ENCODE measurements at places on chromosomes 2 and 18.

- DNase-seq: no peak
Measured at GRCh38 chr2:149611100-149611820, 23.7 kb upstream of the MMADHC start.

DNA sequence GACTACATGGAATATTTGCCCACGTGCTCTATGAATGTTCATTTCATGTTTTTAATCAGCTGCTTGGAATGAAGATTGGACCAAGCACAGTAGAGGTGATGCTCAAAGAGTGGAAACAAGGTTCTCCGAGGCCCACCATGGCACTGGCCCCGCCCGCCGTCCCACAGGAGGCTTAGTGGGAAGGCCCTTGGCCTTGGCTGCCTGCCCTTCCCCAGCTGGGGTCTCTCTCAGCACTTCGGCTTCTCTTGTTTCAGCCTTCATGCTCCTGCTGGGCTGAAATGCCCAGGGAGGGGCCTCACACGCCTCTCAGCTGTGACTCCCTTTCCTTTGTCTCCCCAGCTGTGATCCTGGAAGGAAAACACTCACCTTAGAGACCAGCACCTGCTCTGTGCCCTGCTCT lies 833.2 kb downstream of the GALR1 start:
- DNase-seq: no peak

GRCh38 chr2:154814856-154815255 lies 116.4 kb downstream of the KCNJ3 start:
- DNase-seq: no peak

DNA sequence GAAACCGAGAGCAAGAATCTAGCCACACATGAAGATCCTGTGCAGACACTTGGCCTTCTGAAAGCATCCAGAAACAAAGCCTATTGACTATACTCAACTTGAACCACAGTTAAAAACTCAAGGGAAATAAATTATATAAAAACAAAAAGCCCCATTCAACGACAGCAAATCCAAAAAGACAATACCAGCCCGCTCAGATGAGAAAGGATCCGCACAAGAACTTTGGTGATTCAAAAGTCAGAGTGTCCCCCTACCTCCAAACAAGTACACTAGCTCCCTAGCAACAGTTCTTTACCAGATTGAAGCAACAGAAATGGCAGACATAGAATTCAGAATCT lies 163.2 kb downstream of the WDPCP start:
- DNase-seq: no peak

GRCh38 chr18:39764873-39765272 lies 2190.2 kb upstream of the PIK3C3 start:
- no peak for DNase-seq

DNA sequence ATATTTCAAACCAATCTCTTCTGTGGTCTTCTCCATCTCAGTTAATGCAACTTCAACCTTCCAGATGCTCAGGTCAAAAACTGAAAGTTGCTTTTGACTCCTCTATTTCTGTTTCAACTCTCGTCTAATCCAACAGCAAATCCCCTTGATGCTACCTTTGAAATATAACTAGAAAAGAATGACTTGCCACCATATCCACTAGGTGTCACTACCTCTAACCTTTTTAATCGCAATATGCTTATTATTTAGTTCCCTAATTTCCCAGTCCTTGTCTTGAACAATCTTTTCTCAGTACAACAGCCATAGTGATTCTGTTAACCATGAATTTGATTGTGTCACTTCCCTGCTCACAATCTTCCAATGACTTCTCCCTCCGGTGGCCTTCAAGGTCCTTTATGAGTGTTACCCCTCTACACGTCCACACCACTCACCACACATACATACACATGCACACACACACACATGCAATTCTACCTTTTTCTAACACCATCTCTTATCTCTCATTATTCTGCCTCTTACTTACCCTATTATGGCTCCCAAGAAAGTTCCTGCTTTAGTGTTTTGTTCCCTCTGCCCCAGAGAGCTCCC lies 245.5 kb upstream of the KCNJ3 start:
- no peak for DNase-seq

GRCh38 chr2:106963156-106963555 lies 77.2 kb upstream of the ST6GAL2 start:
- no peak for DNase-seq

DNA sequence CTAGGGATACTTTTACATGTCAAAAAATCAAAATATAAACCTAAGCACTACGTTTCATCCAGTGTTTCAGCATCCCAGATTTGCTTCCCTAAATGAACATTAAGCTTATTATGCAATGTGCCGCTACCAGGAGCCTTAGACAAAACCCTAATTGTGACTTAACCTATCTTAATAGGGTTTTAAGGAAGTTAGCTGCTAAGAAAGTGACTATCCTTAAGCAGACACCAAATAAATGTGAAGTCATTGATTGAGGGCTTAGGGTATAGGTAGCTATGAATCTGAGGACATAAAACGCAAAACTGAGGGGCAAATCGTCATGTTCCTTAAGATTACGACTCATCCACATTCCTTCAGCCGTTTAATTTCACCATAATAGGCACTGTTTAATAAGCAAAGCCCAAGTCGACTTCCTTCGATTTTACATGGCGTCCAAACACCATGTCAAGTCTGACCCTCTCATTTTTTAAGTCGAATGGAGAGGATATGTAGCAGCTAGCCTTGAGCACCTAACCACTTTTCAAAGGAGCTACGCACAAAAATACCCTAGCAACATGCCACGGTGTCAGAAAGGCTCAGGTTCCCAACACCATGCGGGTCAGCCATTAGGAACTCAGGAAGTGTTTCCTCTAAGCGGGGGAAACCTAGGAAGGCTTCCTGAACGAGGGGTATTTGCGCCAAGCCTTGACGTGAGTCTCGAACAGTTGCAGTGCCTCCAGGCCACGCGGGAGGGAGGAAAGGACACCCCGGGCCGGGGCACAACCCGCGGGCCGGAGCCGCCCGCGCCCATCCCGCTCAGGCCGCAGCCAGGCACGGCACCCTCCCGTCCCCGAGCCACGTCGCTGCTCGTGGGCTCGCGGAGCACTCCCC lies 1.0 kb downstream of the HDLBP start:
- DNase-seq: no peak

DNA sequence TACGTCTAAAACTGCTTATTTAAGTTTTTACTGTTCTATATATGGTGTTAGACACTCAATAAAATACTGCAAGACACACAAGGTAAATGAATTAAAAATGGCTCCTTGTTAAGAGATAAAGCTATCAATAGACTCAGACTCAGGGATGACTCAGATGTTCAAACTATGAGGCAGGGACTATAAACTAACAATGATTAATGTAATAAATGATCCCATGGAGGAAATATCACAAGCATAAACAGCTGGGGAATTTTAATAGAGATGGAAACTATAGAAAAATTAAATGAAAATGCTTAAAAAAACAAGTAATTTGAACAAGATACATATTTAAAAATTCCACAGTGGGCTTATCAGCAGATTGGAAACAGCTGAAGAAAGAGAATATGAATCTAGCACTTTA lies 650.8 kb downstream of the DCDC2C start:
- no peak for DNase-seq

DNA sequence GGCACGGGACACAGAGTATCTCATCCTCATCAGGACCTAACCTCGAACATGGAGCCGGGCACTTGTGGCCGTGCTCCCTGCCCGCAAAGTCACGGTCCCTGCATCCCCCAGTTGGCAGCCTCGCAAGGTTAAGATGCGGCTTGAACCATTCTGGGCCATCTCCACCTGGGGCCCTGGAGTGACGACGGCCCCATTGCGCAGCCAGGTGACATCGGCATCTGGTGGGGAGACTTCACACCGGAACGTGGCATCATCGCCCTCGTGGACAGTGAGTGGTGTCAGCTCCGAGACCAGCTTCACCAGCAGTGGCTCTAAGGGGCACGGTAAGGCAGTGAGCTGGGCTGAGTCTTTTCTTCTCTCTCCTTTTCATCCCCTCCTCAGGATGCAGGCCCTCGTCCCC lies 12.6 kb downstream of the TMEM198 start:
- no peak for DNase-seq

DNA sequence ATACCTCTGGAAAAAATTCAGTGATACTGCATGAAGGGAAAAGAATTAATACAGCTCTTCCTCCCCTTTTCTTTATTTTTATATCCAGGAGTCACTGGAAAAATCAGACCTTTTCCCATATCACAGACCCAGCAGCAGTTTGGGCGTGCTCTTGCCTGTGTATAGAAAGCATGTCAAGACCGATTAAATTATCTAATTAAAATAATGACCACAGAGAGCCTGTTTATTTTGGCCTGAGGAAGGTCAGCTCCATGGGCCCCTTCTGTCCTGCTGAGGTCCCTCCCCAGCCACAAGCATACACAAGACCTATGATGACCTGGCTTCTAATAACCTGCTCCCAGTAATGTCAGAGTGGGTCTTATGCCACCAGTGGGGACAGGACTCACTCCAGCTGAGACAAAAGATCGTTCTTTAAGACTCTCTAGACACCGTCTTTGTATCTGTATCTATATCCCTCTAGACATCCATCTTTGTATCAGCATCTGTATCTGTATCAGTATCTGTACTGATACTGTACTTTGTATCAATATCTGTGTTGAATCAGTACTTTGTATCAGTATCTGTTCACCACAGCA lies 147.8 kb downstream of the VAPA start:
- no peak for DNase-seq

DNA sequence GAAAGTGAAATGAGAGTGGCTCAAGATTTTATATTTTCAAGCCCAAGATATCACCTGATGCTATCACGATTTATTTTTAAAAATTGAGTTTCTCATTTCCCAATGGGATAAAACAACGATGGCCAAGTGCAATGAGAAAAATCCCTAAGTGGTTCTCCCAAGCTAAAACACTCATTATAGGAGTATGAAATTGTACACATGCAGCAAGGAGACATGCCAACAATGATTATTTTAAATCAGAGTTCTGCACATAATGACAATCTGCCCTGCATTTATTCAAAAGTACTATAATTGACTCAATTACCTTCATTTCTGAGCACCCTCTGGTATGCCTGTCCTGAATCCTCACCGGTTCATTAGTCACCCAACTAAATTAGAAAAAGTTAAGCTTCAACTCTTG lies 12.7 kb downstream of the CYTIP start:
- DNase-seq: no peak

DNA sequence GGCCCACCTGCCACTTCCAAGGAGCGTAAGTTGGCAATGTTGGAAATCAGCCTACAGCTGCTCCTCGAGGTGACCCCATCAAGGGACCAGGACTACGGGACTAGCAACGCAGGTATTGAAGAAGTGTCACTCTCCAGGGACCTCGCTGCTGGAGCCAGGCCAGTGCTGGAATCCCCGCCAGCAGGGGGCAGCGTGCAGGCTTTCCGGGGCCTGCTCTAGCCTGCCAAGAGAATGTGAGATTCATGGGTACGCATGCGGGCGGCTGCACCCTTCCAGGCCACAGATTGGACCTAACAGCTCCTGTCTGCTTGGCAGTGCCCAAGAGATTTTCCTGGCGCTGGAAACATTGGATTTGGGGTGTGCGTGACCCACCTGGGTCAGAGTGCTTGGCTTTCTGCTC lies 182.8 kb upstream of the RAB12 start:
- DNase-seq: peak; percentile 14

- no peak for DNase-seq
Measured at GRCh38 chr2:158579928-158580327, 123.2 kb downstream of the PKP4 start.

DNA sequence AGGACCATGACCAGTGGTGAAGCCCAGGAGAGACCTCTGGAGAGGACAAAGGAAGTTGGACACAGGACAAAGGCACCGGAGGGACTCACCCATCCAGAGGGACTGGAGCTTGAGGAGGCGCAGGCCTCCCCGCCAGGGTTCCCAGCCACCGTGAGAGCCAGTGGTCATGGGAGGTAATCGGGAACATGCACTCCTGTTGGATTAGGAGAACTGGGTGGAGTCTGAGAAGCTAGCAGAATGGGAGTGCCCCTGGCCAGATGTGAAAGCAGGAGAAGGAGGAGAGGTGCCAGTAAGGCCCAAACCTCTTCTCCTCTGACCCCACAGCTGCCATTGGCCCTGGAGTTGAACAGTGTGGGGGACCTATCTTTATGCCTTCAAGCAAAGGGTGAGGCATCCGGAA lies 20.3 kb downstream of the POU3F3 start:
- no peak for DNase-seq

- DNase-seq: no peak
Measured at GRCh38 chr2:142037066-142037465, 93.8 kb downstream of the LRP1B start.

- DNase-seq: no peak
Measured at GRCh38 chr2:33373986-33374385, 102.5 kb upstream of the RASGRP3 start.

DNA sequence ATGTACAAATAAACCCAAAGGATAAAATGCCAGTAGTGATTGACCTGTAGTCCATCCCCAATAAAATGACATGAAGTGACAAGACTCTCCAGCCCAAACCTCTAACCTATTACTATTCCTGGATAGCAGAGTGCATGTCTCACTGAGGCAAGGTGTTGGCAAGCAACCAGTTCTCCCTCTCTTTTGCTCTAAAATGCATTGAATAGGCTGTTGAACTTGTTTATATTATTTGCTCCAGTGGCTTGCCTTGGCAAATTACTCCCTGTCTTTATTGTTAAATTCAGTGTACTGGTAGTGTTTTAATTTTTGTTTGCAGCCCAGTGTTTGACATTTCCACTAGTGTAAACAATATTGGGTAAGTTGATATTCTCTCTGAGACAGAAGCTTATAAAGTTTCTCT lies 70.5 kb downstream of the CSRNP3 start:
- no peak for DNase-seq

DNA sequence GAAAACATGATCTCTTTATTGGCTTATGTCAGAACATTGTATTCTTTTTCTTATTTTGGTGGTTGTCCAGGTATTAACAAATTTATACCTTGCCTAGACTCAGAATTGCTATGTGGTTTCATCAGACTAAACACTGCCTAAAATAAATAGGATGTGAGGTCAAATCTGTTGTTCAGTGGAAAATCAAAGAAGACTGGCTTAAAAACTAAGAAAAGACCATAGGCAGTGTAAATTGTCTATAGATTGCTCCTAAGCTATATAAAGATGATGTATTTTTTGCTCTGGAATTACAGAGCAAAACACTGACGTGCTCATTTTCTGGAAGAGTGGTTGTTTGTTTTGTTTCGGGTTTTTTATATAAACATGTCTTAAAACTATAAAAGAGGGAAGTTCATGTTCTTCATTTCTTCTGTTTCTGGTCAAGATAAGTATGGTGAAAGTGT lies 266.0 kb downstream of the ALPK2 start:
- no peak for DNase-seq

Measured in activated naive CD8-positive, alpha-beta T cell treated with anti-CD3 and anti-CD28 coated beads for 36 hours (primary cell).